ENCODE measurements at places on chromosomes 13 and 19. TPM values are rescaled to one million over a fixed set of nuclear protein-coding genes. Genes with fewer than 3 reads are reported as not detected.
A peak's percentile ranks its signal among the peaks of the same experiment; 100 is the strongest.

- no peak overlapping the region for H3K4me3 ChIP-seq
- DNase-seq = no peak
- no peak overlapping the region for H3K27ac ChIP-seq
Measured at GRCh38 chr13:25380741-25381324, 9.1 kb downstream of the ATP8A2 start.

DNA sequence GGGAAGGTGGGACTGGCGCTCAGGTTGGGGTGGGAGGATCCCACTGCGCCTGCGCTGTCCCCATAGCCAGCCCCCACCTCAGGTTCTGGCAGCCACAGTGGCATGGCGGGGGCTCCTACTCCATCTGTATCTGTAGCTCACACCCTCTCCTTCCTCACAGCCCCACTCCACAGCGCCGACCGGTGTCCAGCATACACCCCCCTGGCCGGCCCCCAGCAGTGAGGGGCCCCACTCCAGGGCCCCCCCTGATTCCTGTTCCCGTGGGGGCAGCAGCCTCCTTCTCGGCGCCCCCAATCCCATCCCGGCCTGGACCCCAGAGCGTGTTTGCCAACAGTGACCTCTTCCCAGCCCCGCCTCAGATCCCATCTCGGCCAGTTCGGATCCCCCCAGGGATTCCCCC is 6.0 kb downstream of the TMED1 start:
- H3K36me3 ChIP-seq = peaks cover 93% of the 10 kb centered on the region
- peaks cover 2% of the 10 kb centered on the region for H3K4me1 ChIP-seq
- H3K27ac ChIP-seq = no peak overlapping the region
- H3K27me3 ChIP-seq = no peaks in the 10 kb centered on the region
- no peak for DNase-seq
- H3K4me3 ChIP-seq = no peak overlapping the region

DNA sequence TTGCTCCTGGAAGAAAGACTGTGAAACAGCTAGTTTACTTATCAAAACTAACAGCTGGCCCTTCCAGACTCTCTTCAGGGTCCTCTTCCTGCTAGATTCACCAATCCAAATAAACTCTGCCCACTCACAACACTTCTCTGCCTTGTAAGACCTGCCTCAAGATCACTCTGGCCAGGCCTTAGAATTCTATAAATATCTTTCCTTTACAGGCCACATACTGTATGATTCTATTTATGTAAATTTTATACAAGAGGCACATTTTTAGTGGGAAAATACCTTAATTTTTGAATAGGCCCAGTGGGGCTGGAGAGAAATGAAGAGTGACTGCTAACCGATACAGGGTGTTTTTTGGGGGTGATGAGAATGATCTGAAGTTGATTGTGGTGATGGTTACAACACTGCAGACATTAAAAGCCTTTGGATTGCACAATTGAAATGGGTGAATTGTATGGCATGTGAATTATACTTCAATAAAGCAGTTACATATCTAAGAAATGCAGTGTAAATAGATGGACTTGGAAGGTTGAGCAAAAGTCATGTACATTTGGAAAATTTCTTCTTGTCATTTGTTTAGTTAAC is 141.8 kb downstream of the GPC5 start:
- no peaks in the 10 kb centered on the region for H3K36me3 ChIP-seq
- no peak overlapping the region for H3K4me3 ChIP-seq
- no peak for DNase-seq
- H3K27me3 ChIP-seq = no peaks in the 10 kb centered on the region
- H3K4me1 ChIP-seq = peaks cover 15% of the 10 kb centered on the region

DNA sequence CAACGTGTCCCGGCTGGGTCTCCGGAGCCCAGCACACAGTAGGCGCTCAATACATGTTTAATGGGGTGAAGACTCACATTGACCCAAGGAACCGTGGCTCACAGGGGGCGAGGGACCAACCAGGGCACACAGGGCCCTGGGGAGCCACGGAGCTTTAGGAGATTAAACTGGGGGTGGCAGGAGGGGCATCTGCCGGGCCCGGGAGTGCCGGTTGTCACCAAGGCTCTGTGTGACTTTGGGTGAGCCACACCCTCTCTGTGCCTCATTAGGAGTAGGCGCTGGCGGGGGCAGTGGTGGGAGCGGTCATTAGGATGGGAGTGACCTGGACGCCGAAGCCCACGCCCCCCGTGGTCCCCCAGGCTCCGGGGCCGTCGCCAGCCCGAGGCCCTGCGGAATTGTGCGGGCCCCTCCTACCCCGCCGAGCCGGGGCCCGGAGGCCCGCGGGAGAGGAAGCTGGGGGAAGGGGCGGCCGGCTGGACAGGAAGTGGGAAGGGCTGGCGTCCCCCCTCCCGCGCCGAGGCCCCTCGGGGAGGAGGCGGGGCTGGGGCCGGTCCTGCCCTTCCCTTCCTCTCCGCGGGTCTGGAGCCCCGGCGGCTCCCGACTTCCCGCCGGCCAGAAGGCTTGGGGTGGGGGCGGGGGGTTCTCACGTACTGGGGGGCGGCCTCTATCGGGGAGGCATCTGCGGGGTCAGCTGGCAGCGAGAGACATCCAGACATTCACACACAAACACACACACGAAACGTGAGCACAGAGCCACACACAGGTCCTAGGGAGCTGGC is 1.8 kb upstream of the SSBP4 start:
- no peaks in the 10 kb centered on the region for H3K27me3 ChIP-seq
- peaks cover 70% of the 10 kb centered on the region for H3K4me1 ChIP-seq
- H3K36me3 ChIP-seq = no peaks in the 10 kb centered on the region

- H3K36me3 ChIP-seq = no peaks in the 10 kb centered on the region
Measured at GRCh38 chr19:11281356-11282049, 14.5 kb upstream of the TSPAN16 start.

- peak overlapping the region; percentile 63 for H3K4me3 ChIP-seq
- peaks cover 18% of the 10 kb centered on the region for H3K36me3 ChIP-seq
- H3K27ac ChIP-seq = no peak overlapping the region
- peak; percentile 58 for DNase-seq
- H3K27me3 ChIP-seq = peaks cover 26% of the 10 kb centered on the region
- H3K4me1 ChIP-seq = peaks cover 28% of the 10 kb centered on the region
Measured at GRCh38 chr19:49691243-49692146, 579 bp downstream of the CPT1C start.

DNA sequence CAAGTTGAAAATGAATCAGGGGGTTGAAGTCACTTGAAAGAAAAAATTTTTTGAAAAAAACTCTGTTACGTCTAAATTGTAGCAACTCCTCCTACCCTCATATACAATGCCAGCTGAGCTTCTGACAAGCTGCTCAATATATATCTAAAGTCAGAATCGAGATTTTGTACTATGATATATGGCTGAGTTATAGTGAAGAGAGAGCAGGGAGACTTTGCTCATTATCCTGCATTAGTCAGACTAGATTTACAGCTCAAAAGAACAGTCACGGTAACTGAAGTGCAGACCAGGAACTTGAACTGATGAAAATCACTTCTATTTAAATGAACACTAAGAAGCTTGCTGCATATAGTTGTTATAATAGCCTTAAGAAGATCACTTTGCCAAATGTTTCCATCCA is 153.1 kb downstream of the LACC1 start:
- no peaks in the 10 kb centered on the region for H3K27me3 ChIP-seq
- no peaks in the 10 kb centered on the region for H3K36me3 ChIP-seq
- no peak for DNase-seq
- H3K27ac ChIP-seq = no peak overlapping the region
- H3K4me1 ChIP-seq = no peaks in the 10 kb centered on the region
- H3K4me3 ChIP-seq = no peak overlapping the region

DNA sequence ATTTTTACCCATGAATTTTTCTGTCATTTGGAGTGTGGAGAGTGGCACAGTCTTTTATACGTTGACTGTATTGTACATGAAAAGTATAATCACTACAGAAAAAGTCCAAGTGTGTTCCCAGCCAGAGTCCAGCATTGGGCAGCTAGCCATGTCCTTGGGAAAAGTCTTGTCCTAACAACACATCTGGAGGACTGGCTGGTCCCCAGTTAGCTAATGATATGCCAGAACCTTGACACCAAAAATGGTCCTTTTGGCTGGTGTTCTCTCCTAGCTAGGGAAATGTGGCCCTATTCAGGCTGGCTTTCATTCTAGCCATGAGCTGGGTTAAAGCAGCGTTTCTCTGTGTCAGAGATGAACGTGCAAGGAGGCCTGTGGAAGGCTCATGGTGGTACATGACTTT is 98.9 kb downstream of the ESD start:
- DNase-seq = no peak
- H3K27ac ChIP-seq = no peak overlapping the region
- H3K27me3 ChIP-seq = no peaks in the 10 kb centered on the region
- H3K4me1 ChIP-seq = peaks cover 21% of the 10 kb centered on the region

- peaks cover 21% of the 10 kb centered on the region for H3K27me3 ChIP-seq
- peaks cover 9% of the 10 kb centered on the region for H3K4me1 ChIP-seq
- H3K36me3 ChIP-seq = no peaks in the 10 kb centered on the region
- DNase-seq = peak; percentile 73
- no peak overlapping the region for H3K4me3 ChIP-seq
Measured at GRCh38 chr19:40523322-40524047, 53.2 kb upstream of the SHKBP1 start.

DNA sequence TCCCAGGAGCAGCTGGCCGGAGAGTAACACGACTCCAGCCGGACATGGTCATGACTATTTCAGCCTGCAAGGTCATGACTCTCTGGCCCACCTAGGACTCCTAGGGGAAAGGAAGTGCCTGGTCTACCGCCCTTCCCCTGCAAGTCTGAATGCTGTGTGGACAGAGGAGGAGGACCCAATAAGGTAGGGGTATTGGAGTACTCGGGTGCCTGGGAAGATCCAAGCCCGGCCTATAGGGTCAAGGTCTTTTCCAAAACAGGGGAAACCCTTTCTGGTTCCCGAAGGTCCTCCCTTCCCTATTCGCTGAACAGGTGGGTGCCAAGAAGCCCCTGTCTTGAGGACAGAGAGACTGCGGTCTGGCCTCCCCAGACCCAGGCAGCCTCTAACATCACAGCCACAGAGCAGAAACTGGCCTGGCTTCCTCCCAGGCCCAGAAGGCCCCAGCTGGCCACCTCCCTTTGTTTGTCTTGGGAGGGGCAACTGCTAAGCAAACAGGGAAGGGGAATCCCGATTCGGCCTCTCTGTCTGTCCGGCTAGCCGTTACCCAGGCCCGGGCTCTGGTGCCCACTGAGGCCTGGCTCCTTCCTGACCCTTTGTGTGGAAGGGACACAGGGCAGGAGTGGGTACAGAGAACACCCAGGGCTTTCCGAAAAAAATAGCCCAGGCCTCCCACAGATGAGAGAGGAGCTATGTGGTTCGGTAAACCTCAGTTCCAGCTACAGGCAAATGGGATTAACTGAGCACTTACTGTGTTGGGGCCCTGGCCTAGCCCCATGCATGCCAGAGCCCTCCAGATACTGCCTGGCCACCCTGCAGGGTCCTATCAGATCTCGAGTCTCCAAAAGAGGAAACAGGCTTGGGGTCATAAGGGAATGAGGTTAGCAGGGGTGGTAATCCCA is 5.2 kb upstream of the GRAMD1A start:
- H3K4me3 ChIP-seq = no peak overlapping the region
- H3K27ac ChIP-seq = peak overlapping the region; percentile 79
- no peaks in the 10 kb centered on the region for H3K27me3 ChIP-seq
- peaks cover 57% of the 10 kb centered on the region for H3K4me1 ChIP-seq
- peak; percentile 70 for DNase-seq
- no peaks in the 10 kb centered on the region for H3K36me3 ChIP-seq

- H3K4me3 ChIP-seq = no peak overlapping the region
- H3K27ac ChIP-seq = no peak overlapping the region
- no peaks in the 10 kb centered on the region for H3K36me3 ChIP-seq
- no peaks in the 10 kb centered on the region for H3K27me3 ChIP-seq
Measured at GRCh38 chr13:106882246-106882645, 314.3 kb upstream of the ARGLU1 start.

The OR7A5 gene
- total RNA-seq = not detected

The ITGBL1 gene
- 9.5 TPM for total RNA-seq

The LILRA1 gene
- 7.6 TPM for total RNA-seq

The PROZ gene
- total RNA-seq = not detected

The ZNF230 gene
- 4.8 TPM for total RNA-seq

The CACNG7 gene
- total RNA-seq = not detected
